ENCODE measurements at places on chromosomes 6 and 20.

DNA sequence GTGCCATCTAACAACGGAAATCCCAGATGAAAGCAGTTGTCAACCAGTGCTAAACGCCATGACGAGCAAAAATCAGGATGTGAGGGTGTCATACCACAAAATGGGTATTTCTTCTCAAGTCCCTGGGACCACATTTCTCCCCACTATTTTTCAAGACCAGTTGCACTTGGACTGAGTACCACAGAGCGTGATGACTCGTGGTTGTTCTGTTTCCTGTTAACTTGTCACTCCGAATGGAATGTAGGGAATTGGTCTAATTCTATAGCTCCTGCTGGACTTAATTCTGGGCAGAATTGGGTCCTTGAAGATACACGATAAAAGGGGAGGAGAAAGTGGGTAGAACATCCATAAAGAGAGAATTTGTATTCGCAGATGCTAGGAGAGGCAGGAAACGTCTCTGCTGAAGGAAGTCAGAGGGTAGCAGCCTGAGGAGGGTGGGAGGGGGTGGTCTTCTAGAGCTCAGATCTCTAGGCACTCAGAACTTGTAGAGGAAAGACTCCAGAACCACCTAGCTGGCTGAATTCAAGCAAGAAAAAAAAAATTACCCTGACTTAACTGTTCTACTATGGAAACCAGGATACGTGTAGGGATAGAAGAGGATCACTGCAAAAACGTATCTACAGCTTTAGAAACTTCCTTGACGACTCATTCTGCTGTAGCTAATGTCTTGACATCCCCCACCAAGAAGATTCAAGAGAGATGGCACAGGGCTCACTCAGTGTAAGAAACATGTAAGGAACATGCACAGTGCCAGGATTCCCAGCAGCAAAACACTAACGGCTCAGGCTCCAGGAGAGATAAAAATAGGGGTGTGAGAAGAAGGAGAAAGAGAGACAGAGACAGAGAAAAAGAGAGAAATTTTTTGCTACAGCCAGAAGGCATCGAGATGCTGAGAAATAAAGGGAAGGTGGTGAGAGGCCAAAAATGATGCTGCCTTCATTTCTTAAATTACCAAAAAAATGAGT lies 494.7 kb downstream of the CD83 start:
- DNase-seq, result no peak

GRCh38 chr6:13049666-13050254 lies 278.6 kb downstream of the TBC1D7 start:
- DNase-seq, result no peak

DNA sequence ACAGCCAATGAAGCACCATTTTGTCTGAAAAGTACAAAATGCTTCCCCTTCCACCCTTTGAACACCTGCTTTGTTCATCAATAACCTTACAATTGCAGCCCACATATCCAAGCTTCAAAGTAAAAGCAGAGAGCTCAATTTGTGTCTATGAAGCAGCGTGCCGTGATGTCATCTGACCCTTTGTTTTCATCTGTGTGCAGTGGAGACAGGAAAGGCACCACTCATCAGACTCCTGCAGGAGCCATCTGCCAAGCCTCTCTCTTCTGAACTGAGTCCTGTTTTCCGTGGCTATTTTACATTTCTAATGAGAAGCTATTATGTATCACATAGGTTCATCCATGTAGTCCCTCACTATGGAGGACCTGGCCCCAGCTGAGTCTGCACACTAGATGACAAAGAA lies 7.5 kb upstream of the LY86 start:
- DNase-seq, result no peak

- no peak for DNase-seq
These were observed 77.4 kb downstream of the FIG4 start for GRCh38 chr6:109768485-109768884.

DNA sequence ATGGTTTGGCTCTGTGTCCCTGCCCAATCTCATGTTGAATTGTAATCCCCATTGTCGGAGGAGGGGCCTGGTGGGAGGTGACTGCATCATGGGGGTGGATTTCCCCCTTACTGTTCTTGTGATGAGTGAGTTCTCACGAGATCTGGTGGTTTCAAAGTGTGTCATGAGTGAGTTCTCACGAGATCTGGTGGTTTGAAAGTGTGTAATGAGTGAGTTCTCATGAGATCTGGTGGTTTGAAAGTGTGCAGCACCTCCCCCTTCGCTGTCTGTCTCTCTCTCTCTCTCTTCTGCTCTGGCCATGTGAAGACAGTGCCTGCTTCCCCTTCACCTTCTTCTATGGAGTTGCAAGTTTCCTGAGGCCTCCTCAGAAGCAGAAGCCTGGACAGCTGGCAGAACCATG lies 87.6 kb downstream of the MYLK4 start:
- DNase-seq, result no peak

- DNase-seq, result no peak
These were observed 200.7 kb upstream of the ECI2 start for GRCh38 chr6:4336084-4336483.

DNA sequence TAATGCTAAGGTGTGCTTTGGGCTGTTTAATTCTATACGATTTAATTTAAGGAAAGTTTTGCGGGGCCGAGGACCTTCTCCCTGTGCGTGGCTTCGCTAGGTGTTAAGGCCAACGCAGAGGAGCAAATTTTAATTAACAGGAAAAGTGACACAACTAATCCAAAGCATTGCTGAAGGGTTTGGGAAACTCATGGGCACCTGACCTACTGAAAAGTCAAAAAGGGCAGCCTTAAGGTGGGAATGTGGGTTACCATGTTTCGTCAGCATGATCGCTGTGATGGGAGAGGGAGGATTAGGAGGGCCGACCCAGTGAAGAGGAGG lies 415 bp upstream of the CUL9 start:
- no peak for DNase-seq

DNA sequence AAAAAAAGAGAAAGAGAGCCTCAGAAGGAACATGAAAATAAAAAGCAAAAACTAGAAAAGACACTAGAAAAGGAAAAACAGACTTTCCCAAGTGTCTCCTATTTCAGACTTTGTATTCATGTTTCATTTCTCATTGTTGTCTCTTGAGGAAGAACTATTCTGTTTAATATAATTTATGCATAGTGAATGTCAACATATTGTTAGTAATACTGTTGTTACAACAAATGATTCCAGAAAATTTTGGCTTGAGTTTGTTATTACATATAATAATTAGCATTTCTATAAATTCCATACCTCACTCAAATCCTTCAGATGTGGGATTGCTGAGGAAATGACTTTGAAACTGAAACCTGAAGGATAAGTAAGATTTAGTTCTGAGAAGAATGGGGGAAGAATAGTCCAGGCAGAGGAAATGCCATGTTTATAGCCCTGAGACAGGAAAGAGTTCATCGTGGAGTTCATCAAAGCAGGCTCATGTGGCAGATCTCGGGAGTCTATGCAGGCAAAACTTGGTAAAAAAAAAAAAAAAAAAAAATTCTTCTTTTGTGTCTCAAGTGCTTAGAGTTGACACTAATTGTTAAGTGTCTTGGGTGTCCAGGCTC lies 53.1 kb upstream of the EIF2S2 start:
- no peak for DNase-seq

DNA sequence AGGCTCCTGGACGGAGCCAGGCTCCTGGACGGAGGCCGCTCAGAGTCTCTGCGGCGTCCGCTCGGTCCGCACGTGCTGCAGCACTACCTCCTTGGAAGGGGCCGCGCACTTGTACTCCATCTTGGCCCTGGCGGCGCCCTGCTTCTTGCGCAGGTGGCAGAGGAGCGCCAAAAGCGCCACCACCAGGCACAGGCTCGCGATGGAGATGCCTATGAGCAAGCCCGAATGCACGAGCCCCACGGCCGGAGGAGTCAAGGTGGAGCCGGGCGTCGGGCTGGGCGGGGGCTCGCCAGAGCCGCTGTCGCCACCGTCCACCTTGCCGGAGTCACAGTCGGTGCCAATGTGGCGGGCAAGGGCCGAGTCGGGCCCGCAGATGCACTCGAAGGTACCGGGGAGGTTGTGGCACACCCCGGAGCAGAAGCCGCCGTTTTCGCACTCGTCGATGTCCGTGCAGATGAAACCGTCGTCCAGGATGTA lies 1.7 kb downstream of the THBD start:
- no peak for DNase-seq

DNA sequence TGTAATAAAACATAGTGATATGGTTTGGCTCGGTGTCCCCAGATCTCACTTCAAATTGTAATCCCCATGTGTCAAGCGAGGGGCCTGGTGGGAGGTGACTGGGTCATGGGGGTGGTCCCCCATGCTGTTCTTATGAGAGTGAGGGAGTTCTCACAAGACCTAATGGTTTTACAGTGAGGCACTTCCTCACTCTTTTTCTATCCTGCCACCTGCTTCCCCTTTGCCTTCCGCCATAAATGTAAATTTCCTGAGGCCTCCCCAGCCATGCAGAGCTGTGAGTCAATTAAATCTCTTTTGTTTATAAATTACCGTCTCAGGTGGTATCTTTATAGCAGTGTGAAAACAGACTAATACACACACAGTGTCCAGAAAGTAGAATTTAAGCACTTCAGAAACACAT lies 78.5 kb downstream of the REPS1 start:
- DNase-seq, result no peak

DNA sequence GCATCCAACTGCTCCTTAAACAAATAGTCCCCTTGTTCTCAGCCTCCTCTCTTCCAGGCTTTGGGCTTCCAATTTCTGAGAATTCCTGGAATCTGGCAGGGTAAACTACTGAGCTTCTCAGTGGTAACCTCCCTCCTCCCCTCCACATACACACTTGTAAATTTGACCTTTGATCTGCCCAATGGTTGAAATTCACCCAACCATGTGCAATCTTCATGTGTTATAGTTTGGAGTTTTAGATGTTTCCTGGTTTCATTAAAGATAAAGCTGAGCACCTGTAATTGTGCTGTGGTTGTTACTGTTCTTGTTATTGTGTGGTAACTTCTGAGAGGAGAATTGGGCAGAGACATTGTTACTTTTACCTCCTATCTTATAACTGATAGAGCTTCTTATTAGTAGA lies 328.4 kb downstream of the TPBG start:
- no peak for DNase-seq

DNA sequence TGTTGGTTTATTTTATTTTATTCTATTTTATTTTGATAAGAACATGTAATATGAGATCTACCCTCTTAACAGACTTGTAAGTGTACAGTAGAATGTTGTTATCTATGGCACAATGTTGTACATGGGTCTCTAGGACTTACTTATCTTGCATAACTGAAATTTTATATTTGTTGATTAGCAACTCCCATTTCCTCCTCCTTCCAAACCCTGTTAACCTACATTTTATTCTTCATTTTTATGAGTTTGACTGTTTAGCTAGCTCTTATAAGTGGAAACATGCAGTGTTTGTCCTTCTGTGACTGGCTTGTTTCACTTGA lies 37.9 kb upstream of the BCAS1 start:
- DNase-seq, result no peak

All from hepatocyte (in vitro differentiated cells).